ENCODE measurements at places on chromosomes 2 and 18.

DNA sequence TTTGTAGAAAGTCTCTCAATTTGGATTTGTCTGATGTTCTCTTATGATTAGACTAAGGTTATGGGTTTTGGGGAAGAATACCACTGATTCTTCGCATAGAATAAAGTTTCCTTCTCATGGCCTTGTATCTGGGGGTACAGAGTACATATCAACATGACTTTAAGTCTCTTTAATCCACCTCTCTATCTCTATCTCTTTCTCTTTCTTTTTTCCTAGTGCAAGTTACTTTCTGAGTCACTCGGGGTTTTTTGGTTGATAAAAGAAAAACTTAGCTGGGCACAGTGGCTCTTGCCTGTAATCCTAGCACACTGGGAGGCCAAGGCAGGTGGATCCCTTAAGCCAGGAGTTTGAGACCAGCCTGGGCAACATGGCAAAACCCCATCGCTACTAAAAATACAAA is 100.1 kb upstream of the MAP4K3 start:
- DNase-seq = no peak

- no peak for DNase-seq
Measured at GRCh38 chr2:191631754-191632153, 46.2 kb upstream of the NABP1 start.

DNA sequence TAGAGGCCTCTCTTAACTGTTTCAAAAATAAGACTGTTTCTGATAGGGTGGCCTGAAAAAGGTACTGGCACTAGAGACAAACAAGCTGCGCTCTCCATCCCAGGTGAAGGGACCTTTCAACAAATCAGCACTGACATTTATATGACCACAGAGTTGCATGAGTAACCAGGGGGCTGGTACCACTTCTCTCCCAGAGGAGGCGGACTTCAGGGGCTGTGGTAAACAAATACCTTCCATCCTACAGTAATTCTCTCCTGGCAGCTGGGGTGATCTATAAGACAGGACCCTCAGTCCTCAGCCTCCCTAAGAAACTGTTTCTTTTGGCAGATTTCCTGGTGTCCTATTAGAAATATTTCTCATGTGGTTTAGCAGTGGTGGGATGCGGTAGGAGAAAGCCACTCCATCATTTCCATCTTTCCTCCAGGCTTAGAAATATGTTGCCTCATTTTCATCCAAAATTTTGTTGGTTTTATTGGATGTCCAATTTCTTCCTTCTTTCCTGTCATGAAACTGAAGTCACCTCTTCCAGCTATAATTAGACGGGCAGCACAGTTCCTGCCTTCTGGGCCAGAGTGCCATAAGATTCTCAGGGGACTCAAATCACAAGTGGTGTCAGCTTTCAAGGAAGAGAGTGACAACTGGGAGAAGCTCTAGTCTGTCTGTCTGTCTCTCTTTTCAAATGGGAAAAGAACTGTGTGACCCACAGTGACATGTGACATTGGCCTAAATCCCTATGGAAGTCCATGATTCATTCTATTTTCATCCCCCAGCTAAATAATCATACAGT is 96.4 kb downstream of the CYRIA start:
- no peak for DNase-seq

- DNase-seq = no peak
Measured at GRCh38 chr2:179596018-179596417, 265.4 kb downstream of the ZNF385B start.

DNA sequence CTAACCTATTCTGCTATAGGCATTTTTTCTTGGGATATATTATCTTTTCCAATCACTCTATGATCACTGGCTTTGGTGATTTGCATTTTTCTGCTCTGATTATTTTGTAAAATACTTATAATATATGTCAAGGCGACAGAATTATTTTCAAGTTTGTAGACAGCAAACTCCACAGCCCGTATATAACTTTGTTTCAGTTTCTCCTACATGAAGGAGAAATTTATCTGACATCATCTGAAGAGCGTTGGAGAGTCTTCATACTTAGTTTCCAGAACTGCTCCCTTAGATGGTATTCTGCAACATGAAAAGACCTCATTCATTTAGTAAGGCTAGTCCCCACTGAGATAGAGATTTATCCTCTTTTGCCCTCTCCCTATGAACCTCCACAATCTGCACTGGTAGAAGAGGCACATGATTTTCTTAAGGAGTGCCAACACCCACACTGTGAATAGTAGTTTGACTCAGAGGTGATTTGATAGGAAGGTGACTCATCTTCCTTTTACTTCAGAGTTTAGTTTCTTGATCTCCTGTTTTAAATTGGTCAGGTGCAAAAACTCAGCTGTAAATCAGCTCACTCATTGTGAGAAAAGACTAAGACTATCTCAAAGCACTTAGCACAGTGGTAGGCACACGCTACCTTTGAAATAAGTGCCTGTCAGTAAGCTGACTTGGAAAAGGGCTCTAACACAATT is 1848.6 kb upstream of the CELF4 start:
- DNase-seq = no peak

GRCh38 chr2:104930732-104931131 is 76.8 kb downstream of the POU3F3 start:
- no peak for DNase-seq

- no peak for DNase-seq
Measured at GRCh38 chr18:2642771-2643170, 12.8 kb upstream of the SMCHD1 start.

GRCh38 chr2:121348128-121348740 is 63.2 kb upstream of the TFCP2L1 start:
- no peak for DNase-seq

DNA sequence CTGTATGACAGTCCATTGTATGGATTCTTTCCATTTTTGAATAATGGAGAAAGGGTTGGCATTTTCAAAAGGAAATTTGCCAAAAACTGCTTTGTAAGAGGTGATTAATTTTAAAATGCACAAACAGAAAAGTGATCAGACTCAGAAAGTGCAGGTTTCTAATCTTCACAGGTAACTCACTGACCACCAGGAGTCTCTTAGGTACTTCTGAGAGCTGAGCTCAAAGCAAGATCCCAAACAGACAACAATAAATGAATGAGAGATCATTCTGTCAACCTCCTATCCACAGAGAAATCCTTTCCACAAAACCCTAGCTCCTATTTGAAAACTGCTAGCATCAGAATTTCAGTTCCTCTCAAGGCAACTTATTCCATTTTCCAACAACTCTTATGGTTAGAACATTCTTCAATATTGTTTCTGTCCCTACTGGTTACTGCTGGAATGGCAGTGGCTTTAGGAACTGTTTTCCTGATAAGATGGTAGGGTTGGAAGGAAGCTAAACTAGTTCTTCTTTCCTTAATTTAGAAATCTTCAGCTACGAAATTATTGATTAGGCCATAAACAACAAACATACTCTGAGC is 20.6 kb upstream of the HAAO start:
- no peak for DNase-seq

- DNase-seq = no peak
Measured at GRCh38 chr18:53795061-53795460, 429.4 kb downstream of the MBD2 start.

DNA sequence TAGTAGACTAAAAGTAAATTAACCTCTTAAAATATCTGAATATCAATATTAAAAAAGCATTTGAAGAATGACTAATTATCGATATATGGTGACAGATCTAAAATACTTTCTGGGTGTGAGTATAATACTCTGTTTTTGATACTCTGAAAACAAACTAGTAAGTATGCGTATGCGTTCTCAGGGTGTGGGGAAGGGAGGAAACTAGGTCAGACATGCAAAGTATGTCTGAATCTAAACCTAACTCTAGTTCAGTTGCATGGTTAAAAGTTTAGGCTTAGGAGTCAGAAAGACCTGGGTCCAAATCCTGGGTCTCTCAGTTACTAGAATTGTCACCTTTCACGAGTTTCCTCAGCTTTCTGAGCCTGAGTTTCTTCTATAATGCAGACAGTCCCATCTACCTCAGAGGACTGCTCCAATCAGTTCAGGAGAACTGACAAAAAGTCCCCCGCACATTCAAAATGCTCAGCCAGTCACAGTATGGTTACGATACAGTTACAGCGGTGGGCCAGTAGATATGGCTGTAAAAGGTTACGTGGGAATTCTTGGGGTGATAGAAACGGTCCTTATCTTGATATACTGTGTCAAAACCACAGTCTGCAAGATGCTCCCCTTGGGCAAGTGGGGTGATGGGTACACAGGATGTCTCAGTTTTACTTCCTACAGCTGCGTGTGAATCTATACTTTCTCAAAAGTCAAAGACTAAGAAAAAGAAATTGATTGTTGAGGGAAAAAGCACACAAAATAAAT is 29.2 kb downstream of the UNC50 start:
- no peak for DNase-seq

- DNase-seq = no peak
Measured at GRCh38 chr2:64350996-64351395, 103.0 kb upstream of the LGALSL start.

- DNase-seq = no peak
Measured at GRCh38 chr2:10920764-10921388, 9.1 kb downstream of the KCNF1 start.

- no peak for DNase-seq
Measured at GRCh38 chr2:161112908-161113307, 47.3 kb upstream of the TANK start.

GRCh38 chr18:57697426-57697825 is 75.8 kb upstream of the NARS1 start:
- no peak for DNase-seq

Measured in NCI-H187 (cell line).